ENCODE measurements at places on chromosomes 2 and 18.

GRCh38 chr2:19362755-19363473 is 4.5 kb upstream of the OSR1 start:
- DNase-seq = no peak

DNA sequence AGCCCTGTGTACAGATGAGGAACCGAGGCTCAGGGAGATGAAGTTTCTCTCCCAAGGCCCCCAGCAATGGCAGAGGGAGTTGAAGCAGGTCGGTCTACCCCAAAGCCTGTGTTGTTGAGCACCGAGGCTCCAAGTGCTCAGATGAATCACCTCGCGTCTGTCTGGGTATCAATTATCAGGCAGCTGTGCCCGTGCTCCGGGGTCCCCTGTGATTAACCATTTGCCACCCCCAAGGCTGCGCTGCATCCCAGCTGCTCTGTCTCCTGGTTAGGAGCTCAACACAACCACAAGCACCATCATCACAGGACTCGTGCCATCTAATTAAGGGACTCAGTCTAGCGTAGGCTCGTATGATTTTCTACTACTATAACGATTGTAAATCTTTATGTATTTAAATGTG is 27.1 kb downstream of the LIPG start:
- DNase-seq = no peak

GRCh38 chr2:169664978-169665930 is 29.0 kb downstream of the CFAP210 start:
- no peak for DNase-seq

GRCh38 chr18:57951999-57952774 is 91.8 kb upstream of the NEDD4L start:
- no peak for DNase-seq

DNA sequence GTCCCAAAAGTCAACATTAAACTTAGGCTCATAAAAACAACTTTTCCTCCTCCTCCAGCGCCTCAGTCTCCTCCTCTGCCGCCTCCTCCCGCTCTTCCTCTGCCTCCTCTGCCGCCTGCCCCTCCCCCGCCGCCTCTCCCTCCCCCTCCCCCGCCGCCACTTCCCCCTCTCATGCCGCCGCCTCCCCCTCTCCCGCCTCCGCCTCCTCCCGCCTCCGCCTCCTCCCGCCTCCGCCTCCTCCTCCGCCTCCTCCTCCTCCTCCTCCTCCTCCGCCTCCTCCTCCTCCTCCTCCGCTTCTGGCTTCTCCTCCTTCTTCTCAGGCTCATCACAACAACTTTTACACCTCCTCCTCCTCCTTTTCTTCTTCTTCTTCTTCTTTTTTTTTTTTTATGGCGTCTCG is 599.9 kb downstream of the TMEM182 start:
- no peak for DNase-seq

DNA sequence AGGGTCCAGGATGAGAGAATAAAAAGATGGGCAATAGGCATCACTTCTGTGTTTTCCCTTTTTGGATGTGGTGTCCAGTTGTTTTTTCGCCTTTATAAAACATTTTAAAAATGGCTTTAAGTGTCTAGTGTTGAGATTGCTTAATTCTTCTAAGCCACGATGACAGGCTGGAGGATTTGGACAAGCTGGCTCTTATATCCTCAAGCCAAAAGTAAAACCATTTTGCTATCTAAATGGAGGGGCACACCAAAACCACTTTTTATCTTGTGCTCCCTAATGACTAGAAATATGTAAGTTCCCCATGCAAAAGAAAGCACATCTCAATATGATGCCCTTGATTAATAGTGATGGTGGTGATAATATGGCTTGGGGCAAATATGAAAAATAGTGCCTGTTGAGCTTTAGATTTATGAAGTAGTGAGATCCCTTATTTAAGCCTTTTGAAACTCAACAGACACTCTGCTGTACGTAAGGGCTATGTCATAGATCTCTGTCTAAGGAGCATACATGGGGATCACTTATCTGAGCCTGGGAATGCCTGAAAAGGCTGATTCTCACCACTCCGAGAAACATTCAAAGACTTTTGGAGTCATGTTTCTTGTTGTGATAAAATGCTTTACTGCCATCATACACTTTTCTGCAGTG is 185.5 kb downstream of the KCNS3 start:
- DNase-seq = no peak

DNA sequence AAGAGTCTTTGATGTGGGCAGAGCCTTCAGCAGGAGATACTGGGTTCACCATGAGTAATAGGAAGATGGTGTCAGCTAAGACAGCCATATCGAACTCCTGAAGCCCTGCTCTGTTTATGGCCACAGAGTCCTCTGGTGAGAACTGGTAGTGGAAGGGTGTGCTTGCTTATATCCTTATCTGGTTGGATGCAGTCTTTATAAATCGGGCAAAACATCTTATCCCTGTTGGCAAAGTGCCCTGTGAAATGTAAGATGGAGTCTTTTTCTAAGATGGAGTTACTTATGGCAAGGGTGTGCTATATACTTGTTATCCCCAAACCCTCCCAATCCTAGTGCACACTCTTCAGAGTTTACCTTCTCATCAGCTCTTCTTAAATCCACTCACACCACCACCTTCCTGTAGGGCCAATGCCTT is 190.8 kb upstream of the PARD3B start:
- DNase-seq = no peak

DNA sequence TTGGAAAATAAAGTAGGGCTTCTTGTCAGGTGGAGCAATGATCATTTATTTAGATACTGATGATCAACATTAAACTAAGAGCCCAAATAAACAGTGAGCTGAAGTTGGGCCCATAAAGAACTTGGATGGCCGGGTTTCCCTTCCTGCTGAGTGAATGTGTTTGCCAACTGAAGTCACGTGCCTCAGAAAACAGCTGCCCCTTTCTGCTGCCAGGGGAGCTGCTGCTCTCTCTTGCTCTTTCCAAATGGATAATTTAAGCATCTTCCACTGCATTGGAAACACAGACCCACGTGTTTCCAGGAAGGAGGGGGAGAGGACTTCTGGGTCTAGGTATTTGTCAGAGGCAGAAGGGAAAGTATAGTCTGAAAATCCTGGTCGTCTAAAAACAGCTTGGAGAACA is 22.9 kb upstream of the NCKAP5 start:
- DNase-seq = no peak

DNA sequence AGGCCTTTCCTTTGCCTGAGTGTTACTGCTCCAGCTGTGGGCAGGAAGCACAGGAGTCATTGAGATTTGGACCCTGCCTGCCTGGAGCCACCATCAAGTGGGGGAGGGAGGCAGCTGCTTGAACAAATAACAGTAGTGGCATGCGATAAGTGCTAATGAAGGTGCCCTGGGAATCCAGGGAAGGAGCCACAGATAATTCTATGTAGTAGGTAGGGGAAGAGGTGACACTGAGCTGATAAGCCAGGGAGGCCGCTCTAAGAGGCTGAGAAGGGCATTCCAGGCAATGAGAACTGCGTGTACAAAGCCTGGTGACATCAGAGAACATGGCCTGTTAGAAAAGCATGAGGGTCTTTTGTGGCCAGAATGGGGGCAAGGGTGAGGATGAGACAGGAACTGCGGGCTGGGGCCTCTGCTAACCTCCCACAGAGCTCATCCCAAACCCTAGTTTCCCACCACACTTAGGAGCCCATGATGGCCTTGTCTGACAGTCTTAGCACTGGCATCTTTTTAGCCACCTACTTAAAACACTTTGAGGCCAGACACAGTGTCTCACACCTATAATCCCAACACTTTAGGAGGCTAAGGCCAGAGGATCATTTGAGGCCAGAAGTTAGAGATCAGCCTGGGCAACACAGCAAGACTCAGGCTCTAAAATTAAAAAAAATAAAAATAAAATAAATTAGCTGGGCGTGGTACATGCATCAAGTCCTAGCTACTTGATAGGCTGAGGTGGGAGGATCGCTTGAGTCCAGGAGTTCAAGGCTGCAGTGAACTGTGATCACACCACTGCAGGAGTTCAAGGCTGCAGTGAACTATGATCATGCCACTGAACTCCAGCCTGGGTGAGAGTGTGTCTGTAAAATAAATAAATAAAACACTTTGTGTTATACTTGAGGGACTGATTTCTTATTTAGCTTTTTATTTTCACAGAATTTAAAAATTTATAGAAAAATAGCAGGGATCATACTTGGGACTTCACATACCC is 58.9 kb downstream of the TET3 start:
- no peak for DNase-seq

All from SIG-M5 (cell line).